ENCODE measurements at places on chromosomes 4 and X. TPM values are rescaled to one million over a fixed set of nuclear protein-coding genes. Genes with fewer than 3 reads are reported as not detected.
A peak's percentile ranks its signal among the peaks of the same experiment; 100 is the strongest.

The MAGEB3 gene
- total RNA-seq, result not detected

- H3K4me1 ChIP-seq, result no peaks in the 10 kb centered on the region
- no peak overlapping the region for H3K4me3 ChIP-seq
- no peaks in the 10 kb centered on the region for H3K27me3 ChIP-seq
- H3K36me3 ChIP-seq, result no peaks in the 10 kb centered on the region
- no peak for DNase-seq
Measured at GRCh38 chr4:188117631-188118324, 8.4 kb upstream of the TRIML2 start.

- peaks cover 34% of the 10 kb centered on the region for H3K4me1 ChIP-seq
- no peak overlapping the region for H3K4me3 ChIP-seq
- no peaks in the 10 kb centered on the region for H3K27me3 ChIP-seq
- H3K27ac ChIP-seq, result no peak overlapping the region
Measured at GRCh38 chr4:82784681-82785610, 13.7 kb downstream of the SCD5 start.

GRCh38 chr4:52748432-52748831 is 2.8 kb downstream of the ERVMER34-1 start:
- no peaks in the 10 kb centered on the region for H3K36me3 ChIP-seq
- DNase-seq, result no peak
- no peak overlapping the region for H3K27ac ChIP-seq
- H3K4me1 ChIP-seq, result peaks cover 10% of the 10 kb centered on the region
- peaks cover 23% of the 10 kb centered on the region for H3K27me3 ChIP-seq

- no peaks in the 10 kb centered on the region for H3K4me1 ChIP-seq
- DNase-seq, result no peak
- H3K27me3 ChIP-seq, result no peaks in the 10 kb centered on the region
- no peak overlapping the region for H3K4me3 ChIP-seq
- no peak overlapping the region for H3K27ac ChIP-seq
Measured at GRCh38 chr4:169800541-169800940, 42.8 kb upstream of the HPF1 start.

The PNMA5 gene
- total RNA-seq, result not detected

GRCh38 chr4:16082426-16083240 is 1.2 kb downstream of the PROM1 start:
- H3K4me3 ChIP-seq, result peak overlapping the region; percentile 69
- H3K27ac ChIP-seq, result peak overlapping the region; percentile 77

The SOX3 gene
- 0.04 TPM for total RNA-seq

GRCh38 chr4:2059726-2060602 is 837 bp downstream of the NAT8L start:
- H3K4me1 ChIP-seq, result peaks cover 6% of the 10 kb centered on the region
- DNase-seq, result no peak
- no peaks in the 10 kb centered on the region for H3K36me3 ChIP-seq
- H3K27me3 ChIP-seq, result peaks cover 56% of the 10 kb centered on the region

DNA sequence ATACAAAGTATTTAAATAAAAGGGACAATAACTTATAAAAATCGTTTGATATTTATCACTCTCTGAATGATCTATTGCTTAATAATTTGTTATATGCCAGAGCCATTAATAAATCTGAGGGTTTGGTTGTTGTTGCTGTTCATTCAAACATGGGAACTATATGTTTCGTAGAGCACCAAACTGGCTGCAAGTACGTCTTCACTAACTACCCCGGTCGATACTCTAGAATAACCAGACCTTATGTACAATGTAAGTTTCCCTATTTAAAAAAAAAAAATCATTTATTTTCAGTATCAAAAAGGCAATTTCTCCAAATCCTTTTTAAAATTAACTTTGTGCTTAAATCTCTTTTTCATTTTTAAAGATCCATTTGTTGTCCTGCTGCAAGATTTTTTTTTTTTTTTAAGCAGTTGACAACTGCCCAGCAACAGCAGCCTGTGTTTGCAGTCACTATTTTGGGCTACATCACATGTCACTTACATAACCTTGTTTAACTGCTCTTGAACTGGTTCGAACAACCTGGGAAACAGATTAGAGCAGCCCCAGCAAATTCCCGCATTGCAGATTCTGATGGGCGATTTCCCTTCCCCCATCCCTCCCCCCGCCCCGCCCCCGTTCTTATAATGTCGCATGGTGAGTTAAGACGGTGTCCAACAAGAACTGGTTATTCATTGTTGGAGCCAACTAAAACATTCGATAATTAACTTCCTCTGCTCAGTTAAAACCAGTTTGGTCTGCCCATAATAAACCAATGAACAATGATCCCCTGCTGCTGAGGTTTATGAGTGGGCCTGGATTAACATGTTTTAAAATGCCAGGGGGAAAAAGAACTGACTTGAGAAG is 238.9 kb downstream of the NR3C2 start:
- peak overlapping the region; percentile 59 for H3K27ac ChIP-seq
- H3K4me3 ChIP-seq, result no peak overlapping the region
- H3K27me3 ChIP-seq, result no peaks in the 10 kb centered on the region

Measured in muscle of leg (tissue), 16 donors.